Brain microvascular endothelial cell (primary cell): ENCODE measurements at places on chromosomes 11 and 22.

DNA sequence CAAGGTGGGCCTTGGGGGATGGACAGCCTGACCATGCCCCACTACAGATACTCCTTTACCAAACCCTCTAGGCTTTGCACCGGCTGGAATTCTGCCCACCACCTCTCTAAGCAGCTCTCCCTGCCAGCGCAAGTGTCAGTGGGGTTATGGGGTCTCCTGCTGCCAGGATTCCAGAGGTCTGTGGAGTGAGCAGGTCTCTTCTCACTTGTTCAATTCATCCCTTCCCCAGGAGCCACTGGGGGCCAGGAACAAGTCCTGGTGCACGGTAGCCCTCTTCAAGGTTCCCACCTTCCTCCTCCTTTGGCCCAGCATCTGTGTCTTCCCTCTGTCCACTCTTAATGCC, 30.5 kb downstream of the CCDC15 start:
- no peak for DNase-seq

DNA sequence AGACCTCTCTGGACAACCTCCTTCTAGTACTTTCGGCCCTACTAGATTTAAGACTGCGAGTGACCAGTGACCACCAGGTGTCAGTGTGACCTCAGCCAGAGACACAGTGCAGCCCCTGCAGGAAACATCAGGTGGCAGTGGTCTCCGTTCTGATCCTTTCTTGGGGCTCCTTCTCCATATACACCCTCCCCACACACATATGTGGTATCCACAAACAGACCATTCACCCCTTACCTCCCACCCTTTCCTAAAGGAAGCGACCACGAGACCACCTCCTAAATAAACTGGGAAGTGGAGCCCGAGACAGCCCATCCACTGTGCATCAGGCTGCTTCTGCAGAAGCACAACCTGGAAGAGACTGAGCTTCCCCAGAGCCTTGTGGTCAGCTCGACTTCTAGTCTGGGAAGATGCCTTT, 38.5 kb upstream of the CYP2D6 start:
- peak; percentile 71 for DNase-seq

GRCh38 chr11:5596607-5597201, at the start of gene TRIM6:
Gene TRIM6, plus strand, starts transcription at chr11:5596637. Its CDS starts 261 bp downstream, at chr11:5596898.
- DNase-seq = peak; percentile 22

DNA sequence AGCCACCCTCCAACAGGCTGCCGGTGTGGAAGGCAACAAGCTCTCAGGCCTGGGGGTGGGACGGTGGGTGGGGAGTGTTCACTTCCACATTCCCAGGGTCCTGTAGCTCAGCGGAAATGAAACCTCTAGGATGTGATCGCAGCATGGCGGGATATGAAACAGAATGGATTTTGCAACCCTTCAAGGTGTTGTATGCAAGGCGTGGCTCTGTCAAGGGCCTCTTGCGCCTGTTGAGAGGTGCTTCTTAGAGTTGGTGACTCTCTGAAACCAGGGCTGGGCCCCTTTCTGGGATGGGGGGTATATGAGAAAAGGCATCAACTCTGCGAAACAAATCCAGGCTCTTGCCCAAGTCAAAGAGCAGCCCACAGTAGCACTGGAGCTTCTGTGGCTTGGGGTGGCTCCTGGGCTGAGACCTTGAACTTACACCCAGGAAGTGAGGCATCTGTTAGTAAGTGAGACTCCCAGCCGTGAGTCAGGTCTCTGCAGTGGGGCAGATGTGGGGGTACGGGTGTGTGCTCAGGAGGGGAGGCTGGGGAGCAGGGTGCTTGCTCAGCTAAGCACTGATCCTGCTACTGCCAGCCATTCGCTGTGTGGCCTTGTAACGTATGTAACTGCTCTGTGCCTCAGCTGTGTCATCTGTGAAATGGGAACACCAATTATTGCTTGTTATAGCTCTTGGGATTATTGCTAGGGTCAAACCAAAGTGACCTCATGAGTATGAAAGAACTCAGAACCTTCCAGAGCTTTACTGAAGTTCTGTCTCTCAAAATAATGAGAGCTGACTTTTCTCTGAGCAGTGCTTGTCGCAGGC, 28.3 kb downstream of the NECTIN1 start:
- no peak for DNase-seq

- DNase-seq = peak; percentile 13
Measured at GRCh38 chr11:126265811-126266210, 2.9 kb downstream of the SRPRA start.

DNA sequence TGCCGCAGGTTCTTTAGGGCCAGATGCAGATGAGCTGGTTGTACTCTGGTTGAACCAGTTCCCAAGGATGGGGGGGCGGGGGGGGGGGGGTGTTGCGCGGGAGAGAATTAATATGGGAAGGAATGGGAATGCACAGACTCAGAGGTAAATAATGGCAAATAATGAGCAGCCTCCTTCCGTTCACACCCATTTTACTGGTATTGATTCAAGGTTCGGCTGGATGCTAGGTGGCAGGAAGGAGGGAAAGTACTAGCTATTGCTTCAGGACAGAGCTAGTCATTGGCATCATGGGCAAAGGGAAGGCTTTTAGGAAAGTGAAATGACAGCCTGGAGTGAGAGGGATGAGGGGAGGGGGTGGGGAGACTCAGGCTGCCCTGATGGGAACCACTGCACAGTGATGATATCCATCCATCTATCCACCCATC, at the start of gene VSTM5:
TSS of gene VSTM5 (minus strand) at position 25 of the 425 bp plus-strand sequence. CDS start 116 bp downstream, outside the sequence.
- DNase-seq = no peak

- DNase-seq = no peak
Measured at GRCh38 chr11:14499178-14499559, 442 bp downstream of the COPB1 start.

DNA sequence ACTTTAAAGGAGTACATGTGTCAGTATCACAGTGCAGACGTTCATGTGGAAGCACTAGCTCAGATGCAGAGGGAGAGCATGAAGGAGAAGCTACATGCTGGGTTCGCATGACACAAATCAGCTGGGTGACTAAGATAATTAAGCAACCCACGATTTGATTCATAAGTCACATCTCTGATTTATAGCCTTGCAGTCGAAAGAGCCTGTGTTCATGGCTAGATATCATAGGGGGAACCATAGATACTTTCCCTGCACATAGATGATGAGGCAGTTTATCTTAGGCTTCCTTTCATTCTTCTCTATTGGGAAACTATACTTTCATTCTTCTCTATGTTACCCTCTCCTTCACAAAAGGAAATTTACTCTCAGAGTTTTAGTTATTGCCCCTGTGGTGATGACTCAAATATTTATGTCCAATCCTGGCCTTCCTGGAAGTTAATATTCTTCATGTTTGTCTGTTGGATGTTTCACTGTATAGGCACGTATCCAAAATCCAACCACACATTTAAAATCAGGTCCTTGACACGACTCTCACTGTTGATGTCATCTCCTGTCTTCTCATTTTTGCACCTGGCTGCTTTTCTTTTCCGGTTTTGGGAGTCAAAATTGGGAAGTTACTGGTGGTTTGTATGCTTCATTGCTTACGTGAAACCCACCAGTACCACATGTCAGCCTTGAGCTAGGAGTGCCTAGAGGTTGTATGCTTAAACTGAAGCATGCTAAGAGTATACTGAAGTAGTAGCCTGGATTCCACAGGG, 56.3 kb upstream of the SLC5A12 start:
- DNase-seq = no peak

DNA sequence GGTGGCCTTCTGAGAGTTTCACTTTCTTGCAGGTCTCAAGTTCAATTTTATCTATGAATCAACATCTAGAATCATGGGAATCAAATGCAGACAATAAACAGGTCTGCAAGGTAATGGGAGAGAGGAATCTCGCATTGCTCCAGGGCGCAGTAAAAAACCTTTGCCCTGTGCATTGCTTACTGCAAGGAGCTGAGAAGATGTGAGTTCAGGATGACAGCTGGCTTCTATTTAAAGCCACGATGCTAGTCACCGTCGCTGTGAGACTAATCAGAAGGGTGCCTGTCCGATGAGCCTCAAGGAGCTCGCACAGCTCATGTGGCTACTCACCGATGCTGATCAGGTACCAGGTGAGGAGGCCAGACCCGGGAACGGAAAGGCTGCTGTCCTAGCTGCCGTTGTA, 30.2 kb upstream of the APOA1 start:
- DNase-seq = no peak

DNA sequence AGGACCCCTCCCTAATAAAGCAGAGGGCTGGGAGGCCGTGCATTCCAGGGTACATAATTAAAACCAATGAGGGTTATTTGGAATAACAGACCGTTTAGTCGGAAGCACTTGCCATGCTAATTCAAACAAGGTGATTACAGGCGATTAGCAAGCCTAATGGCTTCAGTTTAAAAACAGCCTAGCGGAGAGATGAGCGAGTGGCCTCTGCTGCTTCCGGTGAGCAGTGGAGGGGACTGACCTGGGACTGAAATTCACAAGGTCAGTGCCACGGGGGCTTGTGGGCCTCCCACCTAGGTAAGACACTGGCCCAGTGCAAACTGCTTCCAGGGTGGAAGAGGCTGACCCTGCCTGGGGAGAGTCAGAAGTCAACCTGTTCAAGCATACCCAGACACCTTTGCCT, 56.8 kb upstream of the ALX4 start:
- DNase-seq = no peak

DNA sequence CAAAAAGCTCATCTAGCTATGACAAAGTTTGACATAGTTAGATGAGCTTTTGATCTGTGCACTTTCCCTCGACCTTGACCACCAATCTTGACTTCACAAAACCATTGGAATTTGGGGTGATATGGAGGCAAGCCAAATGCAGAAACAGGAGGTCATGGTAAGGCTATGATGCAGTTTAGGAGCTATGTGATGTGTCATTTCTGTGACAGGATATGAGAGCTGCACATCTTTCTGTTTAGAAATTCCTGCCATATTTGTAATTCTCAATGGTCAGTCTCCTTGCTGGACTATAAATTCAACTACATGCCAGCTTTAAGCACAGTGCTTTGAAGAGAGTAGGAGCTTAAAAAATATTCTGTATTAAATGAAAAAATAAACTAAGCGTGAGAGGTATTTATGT, 12.9 kb downstream of the OR51B6 start:
- DNase-seq = peak; percentile 93

DNA sequence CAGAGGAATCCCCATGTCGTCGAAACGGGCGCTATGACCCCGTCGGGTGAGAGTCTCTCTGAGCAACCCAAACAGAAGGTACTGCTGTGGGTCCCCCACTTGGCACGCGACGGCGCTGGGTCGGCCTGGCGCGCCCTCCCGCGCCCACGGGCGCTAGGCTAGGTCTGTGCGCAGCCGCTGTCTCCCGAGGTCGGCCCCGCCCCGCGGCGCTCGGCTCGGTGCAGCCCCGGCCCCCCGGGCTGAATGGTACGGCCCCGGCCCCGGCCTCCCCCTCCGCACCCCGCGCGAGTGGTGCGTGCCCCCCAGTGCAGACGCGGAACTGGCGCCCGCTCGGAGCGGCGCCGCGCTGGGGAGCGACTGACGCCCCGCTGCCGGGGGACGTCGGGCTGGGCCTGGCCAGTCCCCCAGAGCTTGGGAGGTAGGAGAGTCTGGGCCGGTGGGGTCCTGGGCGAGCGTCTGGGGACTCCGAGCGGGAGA, at the start of gene MADD:
TSS of gene MADD (plus strand) at position 305 of the 477 bp plus-strand sequence.
- DNase-seq = peak; percentile 44

GRCh38 chr22:46663001-46663400, 42.8 kb downstream of the GRAMD4 start:
- DNase-seq = no peak

DNA sequence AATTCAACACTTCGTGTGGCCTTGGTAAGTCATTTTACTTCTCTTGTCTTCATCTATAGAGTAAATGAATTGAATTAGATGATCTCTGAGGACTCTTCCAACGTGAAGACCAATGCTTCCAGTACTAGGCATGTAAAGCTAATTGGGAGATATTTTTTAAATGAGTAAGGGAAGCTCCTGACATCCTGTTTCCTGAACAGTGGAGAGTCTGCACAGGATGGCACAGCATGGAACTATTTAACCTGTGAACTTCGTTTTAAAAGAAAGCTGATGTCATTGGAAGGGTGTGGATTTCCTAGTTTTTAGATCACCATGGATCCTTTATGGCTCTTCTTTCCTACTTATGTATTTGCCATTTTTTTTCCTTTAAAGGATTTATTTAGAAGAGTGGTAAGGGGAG, 48.4 kb upstream of the HSD17B12 start:
- DNase-seq = no peak

GRCh38 chr11:66676931-66677598, 622 bp downstream of the RBM4B start:
- no peak for DNase-seq

GRCh38 chr11:111306321-111306720, 8.0 kb downstream of the POU2AF3 start:
- DNase-seq = no peak

- DNase-seq = no peak
Measured at GRCh38 chr22:37275134-37275533, 7.2 kb upstream of the CYTH4 start.

DNA sequence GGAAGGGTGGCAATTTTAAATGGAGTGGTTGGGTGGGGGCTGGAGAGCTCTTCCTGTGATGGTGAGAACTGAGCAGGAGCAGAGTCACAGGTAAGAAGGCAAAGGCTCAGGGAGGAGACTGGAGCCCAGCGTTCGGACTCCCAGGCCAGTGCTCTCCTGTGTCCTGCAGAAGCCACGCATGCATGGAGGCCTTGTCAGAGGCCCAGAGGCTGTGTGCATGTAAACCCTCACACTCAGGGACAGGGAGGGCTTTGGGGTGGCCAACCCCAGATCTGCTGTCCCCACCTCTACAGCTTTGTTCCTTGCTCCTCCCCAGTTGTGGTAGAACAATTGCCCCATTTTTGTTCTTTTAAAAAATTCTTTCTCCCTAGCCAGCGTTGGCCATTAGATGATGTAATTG, 130.4 kb upstream of the PARVA start:
- no peak for DNase-seq

GRCh38 chr11:60085909-60086308, 2.6 kb upstream of the MS4A2 start:
- DNase-seq = no peak

DNA sequence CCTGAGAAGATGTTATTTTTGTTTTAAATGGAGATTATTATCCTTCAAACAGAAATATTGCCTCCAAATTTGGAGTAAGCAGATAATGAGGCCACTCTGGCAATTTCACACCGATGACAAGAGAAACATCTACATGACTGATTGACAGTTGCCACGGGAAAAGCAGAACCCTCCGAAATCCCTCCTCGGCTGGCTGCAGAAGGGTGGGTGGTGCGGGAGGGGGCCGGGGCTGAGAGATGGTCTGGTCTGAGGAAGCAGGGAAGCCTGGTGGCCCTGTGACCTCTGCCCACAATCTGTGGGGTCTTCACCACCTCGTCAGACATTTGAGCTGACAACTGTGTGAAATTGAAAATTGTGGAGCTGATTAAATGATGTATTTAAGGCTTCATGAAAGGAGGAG, 503.2 kb downstream of the MN1 start:
- DNase-seq = no peak

GRCh38 chr11:116731097-116731761, 41.6 kb downstream of the BUD13 start:
- DNase-seq = no peak
